ENCODE measurements at places on chromosomes 4 and X.
A peak's percentile ranks its signal among the peaks of the same experiment; 100 is the strongest.

DNA sequence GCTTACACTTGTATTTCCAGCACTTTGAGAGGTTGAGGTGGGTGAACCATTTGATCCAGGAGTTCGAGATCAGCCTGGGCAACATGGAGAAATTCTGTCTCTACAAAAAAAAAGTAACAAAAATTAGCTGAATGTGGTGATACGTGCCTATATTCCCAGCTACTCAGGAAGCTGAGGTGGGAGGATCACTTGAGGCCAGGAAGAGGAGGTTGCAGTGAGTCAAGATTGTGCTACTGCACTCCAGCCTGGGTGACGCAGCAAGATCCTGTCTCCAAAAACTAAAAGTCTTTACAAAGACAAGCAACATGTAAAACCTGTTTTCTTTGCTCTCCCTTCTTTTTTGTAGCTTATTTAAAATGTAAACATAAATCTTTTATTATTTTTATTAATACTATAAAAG, 1156.1 kb downstream of the FAT4 start:
- H3K4me3 ChIP-seq = no peak overlapping the region
- no peaks in the 10 kb centered on the region for H3K36me3 ChIP-seq
- no peak for DNase-seq
- no peaks in the 10 kb centered on the region for H3K4me1 ChIP-seq
- no peak overlapping the region for H3K27ac ChIP-seq
- H3K27me3 ChIP-seq = no peaks in the 10 kb centered on the region

GRCh38 chr4:29311247-29311646, 1408.9 kb upstream of the PCDH7 start:
- no peak overlapping the region for H3K27ac ChIP-seq
- DNase-seq = no peak
- no peak overlapping the region for H3K4me3 ChIP-seq
- H3K27me3 ChIP-seq = no peaks in the 10 kb centered on the region

DNA sequence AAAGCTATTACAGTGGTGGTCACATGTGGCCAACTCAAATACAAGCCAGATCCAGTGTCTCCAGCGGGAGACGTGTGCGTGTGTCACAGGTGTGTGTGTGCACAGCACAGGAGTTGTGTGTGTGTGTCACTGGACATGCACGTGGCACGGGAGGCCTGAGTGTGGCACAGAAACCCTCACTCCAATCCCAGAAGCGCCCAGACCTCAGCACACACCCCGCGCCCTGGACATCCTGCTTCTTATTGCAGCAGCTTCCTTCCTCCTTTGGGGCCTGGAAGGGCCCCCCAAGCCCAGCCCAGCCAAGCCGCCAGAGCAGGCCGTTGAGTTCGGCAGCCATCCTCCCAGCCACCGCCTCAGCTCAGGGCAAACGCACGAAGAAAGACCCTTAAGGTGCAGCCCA, 37.9 kb downstream of the ACOX3 start:
- H3K27ac ChIP-seq = no peak overlapping the region
- no peaks in the 10 kb centered on the region for H3K27me3 ChIP-seq
- H3K4me3 ChIP-seq = no peak overlapping the region
- no peak for DNase-seq
- H3K36me3 ChIP-seq = no peaks in the 10 kb centered on the region

DNA sequence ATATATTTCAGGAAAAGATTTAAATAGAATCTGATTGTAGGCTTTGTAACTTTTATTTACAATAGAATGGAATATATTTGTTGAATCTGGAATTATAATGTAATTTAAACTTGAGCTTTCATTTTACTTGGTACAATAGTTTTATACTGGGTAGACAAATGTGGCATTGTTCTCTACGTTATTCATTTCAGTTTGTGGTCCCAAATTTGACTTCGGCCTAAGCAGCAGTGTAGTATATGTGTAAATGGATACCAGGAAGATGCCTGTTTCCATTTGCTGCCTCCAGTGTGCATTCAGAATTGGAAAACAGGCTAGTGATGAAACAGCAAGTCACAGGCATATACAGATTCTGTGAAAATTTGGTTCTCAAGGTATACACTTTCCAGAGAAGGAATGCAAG, 77.8 kb downstream of the CLDN22 start:
- H3K27ac ChIP-seq = no peak overlapping the region
- peaks cover 4% of the 10 kb centered on the region for H3K27me3 ChIP-seq
- no peak overlapping the region for H3K4me3 ChIP-seq
- no peak for DNase-seq
- no peaks in the 10 kb centered on the region for H3K36me3 ChIP-seq

DNA sequence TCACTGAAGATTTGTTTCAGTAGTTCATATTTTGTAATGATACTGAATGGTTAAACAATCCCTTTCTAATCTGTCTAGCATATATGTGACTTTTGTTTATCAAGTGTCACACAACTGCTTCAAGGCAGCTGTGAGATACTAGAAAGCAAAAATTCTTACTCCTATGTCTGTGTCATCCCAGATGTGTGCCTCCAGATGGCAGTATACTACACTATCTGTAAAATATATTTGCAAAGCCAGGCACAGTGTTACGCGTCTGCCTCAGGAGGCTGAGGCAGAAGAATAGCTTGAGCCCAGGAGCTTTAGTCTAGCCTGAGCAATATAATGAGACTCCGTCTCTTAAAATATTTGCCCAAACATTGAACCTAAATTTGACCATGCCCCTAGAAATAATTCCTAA, 4.0 kb downstream of the NUDT10 start:
- peaks cover 2% of the 10 kb centered on the region for H3K27me3 ChIP-seq
- H3K27ac ChIP-seq = no peak overlapping the region
- DNase-seq = peak; percentile 37
- no peak overlapping the region for H3K4me3 ChIP-seq

DNA sequence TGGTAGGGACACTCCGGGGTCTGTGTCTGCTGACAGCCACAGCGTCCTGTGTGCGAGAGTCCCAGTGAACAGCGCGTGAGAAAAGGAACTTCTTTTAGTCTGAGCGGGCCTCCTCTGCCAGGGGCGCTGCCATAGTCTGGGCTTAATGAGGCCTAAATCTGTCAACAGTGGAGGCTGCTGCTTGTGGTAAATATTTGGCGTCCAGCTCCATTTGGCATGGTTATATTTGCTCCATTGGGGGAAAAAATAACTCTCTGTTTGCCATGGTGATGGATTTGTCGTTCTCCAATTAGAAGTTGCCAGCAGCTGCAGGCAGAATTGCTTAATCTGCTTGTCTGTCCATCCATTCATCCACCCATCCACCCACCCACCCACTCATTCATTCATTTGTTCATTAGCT, 71.4 kb upstream of the PSAPL1 start:
- no peaks in the 10 kb centered on the region for H3K36me3 ChIP-seq
- H3K27me3 ChIP-seq = peaks cover 6% of the 10 kb centered on the region
- DNase-seq = no peak
- H3K27ac ChIP-seq = no peak overlapping the region
- peaks cover 12% of the 10 kb centered on the region for H3K4me1 ChIP-seq
- no peak overlapping the region for H3K4me3 ChIP-seq

GRCh38 chr4:78022517-78022916, 34.6 kb upstream of the FRAS1 start:
- no peak for DNase-seq
- H3K4me1 ChIP-seq = no peaks in the 10 kb centered on the region
- no peak overlapping the region for H3K4me3 ChIP-seq
- H3K36me3 ChIP-seq = no peaks in the 10 kb centered on the region

GRCh38 chr4:7873881-7874280, 65.8 kb downstream of the AFAP1 start:
- DNase-seq = no peak
- H3K36me3 ChIP-seq = no peaks in the 10 kb centered on the region

- H3K36me3 ChIP-seq = no peaks in the 10 kb centered on the region
- no peaks in the 10 kb centered on the region for H3K4me1 ChIP-seq
- no peaks in the 10 kb centered on the region for H3K27me3 ChIP-seq
- no peak overlapping the region for H3K27ac ChIP-seq
Measured at GRCh38 chrX:10949541-10949940, 161.6 kb upstream of the HCCS start.

- H3K27ac ChIP-seq = no peak overlapping the region
- no peak overlapping the region for H3K4me3 ChIP-seq
- peaks cover 25% of the 10 kb centered on the region for H3K36me3 ChIP-seq
- DNase-seq = no peak
- H3K27me3 ChIP-seq = no peaks in the 10 kb centered on the region
- peaks cover 9% of the 10 kb centered on the region for H3K4me1 ChIP-seq
Measured at GRCh38 chr4:55887594-55887993, 34.1 kb downstream of the EXOC1 start.

- H3K36me3 ChIP-seq = peaks cover 62% of the 10 kb centered on the region
- peak; percentile 33 for DNase-seq
- H3K27ac ChIP-seq = peak overlapping the region; percentile 43
- no peaks in the 10 kb centered on the region for H3K27me3 ChIP-seq
- peaks cover 38% of the 10 kb centered on the region for H3K4me1 ChIP-seq
Measured at GRCh38 chrX:49177338-49177833, 5.7 kb downstream of the PLP2 start.

GRCh38 chrX:136880003-136880451, 498 bp downstream of the RBMX start:
- H3K27ac ChIP-seq = peak overlapping the region; percentile 99
- no peaks in the 10 kb centered on the region for H3K27me3 ChIP-seq
- H3K4me3 ChIP-seq = peak overlapping the region; percentile 97

DNA sequence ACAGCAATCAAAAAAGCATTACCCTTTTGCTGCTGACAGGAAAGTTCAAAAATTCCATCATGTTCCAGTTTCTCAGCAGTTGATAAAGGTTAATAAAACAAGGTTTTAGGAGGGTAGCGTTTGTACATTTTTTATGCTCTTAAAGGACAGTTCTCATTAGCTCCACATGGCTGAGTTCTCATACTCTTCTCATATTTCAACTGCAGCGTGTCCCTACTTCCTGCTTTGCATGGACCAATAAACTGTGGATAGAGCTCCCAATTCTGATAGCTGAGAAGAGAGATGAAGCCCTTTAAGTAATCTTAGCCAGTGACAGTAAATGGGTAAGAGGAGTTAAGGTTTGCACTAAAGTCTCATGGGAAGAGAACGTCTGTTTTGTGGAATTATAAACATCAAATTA, 53.5 kb downstream of the SPANXA2 start:
- DNase-seq = no peak
- no peaks in the 10 kb centered on the region for H3K4me1 ChIP-seq
- no peaks in the 10 kb centered on the region for H3K27me3 ChIP-seq

DNA sequence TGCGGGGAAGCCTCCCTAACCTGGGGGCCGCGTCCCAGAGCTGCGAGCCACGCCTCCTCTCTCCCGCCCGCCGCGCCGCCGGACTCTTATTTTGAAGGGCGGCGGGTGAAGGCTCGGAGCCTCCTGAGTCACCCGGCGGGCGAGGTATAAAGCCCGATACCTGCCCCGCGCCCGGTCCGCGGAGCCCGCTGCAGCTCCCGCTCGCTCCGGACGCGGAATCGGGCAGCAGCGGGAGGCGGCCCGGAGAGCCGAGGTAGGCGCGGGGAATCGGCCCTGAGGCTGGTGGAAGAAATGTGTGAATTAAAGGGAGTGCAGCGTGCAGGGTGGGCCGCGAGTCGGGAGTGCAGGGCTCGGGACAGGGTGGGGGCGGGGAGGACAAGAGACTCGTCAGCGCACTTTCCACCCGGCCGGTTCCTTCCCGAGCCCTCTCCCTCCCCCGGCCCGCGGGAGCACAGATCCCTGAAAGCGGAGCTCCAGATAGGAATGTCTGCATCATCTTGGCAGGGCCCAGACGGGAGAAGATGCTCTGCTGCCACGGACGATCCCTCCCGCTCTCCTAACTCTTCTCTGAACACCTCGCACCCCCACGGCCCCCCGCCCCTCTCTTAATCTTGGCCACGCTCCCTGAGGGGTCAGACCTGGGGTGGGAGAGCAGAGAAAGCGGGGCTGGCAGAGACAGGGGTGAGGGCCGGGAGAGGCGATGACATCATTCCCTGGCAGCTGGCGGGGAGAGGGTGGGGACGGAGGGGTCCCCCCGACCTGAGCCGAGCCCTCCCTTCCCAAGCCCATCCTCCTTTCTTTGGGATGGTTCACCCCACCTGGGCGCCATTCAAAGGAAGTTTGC, 177.9 kb downstream of the CBR4 start:
- H3K27me3 ChIP-seq = peaks cover 60% of the 10 kb centered on the region
- H3K27ac ChIP-seq = no peak overlapping the region
- H3K4me1 ChIP-seq = peaks cover 13% of the 10 kb centered on the region

GRCh38 chrX:100358766-100359165, 51.3 kb downstream of the PCDH19 start:
- H3K27ac ChIP-seq = no peak overlapping the region
- no peaks in the 10 kb centered on the region for H3K27me3 ChIP-seq
- H3K36me3 ChIP-seq = no peaks in the 10 kb centered on the region
- H3K4me1 ChIP-seq = no peaks in the 10 kb centered on the region

- H3K27me3 ChIP-seq = peaks cover 13% of the 10 kb centered on the region
- DNase-seq = no peak
- no peaks in the 10 kb centered on the region for H3K36me3 ChIP-seq
- peaks cover 12% of the 10 kb centered on the region for H3K4me1 ChIP-seq
Measured at GRCh38 chr4:78691334-78691754, 84.8 kb upstream of the BMP2K start.

DNA sequence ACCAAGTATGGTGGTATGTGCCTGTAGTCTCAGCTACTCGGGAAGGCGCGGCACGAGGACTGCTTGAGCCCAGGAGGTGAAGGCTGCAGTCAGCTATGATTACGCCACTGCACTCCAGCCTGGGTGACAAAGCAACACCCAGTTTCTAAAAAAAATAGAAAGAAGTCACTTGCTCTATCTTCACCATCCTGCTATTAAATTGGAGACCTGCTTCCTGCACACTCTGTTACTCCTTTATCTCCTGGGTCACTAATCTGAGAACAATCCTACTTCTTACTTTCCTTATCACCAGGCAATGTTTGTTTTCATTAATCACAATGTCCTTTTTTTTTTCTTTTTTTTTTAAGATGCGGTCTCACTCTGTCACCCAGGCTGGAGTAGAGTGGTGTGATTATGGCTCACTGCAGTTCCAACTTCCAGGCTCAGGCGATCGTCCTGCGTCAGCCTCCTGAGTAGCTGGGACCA, 16.2 kb downstream of the PRKX start:
- H3K27me3 ChIP-seq = no peaks in the 10 kb centered on the region
- DNase-seq = no peak
- H3K27ac ChIP-seq = no peak overlapping the region
- peaks cover 55% of the 10 kb centered on the region for H3K36me3 ChIP-seq
- peaks cover 62% of the 10 kb centered on the region for H3K4me1 ChIP-seq
- no peak overlapping the region for H3K4me3 ChIP-seq

DNA sequence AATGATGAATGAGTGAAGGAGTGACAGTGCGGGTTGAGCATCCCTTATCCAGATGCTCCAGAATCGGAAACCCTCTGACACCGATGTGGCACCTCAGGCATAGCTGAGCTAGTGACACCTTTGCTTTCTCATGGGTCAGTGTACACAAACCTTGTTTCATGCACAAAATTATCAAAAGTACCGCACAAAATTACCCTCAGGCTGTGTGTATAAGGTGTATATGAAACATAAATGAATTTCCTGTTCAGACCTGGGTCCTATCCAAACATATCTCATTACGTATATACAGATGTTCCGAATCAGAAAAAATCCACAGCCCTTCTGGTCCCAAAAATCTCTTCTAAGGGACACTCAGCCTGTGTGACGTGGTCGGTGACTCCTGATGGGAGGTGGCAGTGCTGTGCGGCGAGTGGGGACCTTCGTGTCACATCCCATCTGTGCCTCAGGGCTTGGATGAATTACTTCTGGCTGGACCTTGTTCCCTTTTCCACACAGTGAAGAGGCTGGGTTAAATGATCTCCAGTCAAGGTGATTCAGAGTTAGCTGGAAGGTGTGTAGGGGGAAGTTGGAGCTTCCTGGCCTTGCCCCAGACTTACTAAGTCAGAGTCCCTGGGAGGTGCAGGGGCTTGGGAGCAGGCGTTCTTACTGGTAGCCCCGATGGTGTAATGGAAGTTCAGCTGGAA, 18.8 kb downstream of the RGS12 start:
- no peaks in the 10 kb centered on the region for H3K4me1 ChIP-seq
- H3K27ac ChIP-seq = no peak overlapping the region
- peaks cover 17% of the 10 kb centered on the region for H3K27me3 ChIP-seq
- no peak for DNase-seq
- H3K36me3 ChIP-seq = no peaks in the 10 kb centered on the region

- H3K36me3 ChIP-seq = no peaks in the 10 kb centered on the region
- no peak overlapping the region for H3K4me3 ChIP-seq
- no peak for DNase-seq
Measured at GRCh38 chr4:145493166-145493565, 11.5 kb downstream of the SMAD1 start.
